Renal cortical epithelial cell (primary cell): ENCODE measurements at places on chromosomes 7 and 10. TPM values are rescaled to one million over a fixed set of nuclear protein-coding genes. Genes with fewer than 3 reads are reported as not detected.

Gene STAG3
- not detected in 2 replicates for total RNA-seq

Gene PTF1A
- total RNA-seq = not detected in 2 replicates

Gene GPR146
- 3.0 and 3.6 TPM in 2 replicates for total RNA-seq

Gene HKDC1
- total RNA-seq = 51.7 and 117 TPM in 2 replicates

Gene EBLN1
- not detected in 2 replicates for total RNA-seq

Gene RBP4
- total RNA-seq = 2.1 and 5.8 TPM in 2 replicates

Gene NFE2L3
- total RNA-seq = 49.2 and 94.1 TPM in 2 replicates

Gene SP8
- not detected in 2 replicates for total RNA-seq

Gene SDHAF3
- 6.4 and 11.6 TPM in 2 replicates for total RNA-seq

Gene ARMC3
- 1.1 and 1.4 TPM in 2 replicates for total RNA-seq

Gene PNLIPRP1
- total RNA-seq = not detected in 2 replicates

Gene OR6B1
- not detected in 2 replicates for total RNA-seq

Gene NEBL
- total RNA-seq = 3.3 and 25.9 TPM in 2 replicates

Gene PNLIP
- total RNA-seq = not detected in 2 replicates

Gene SPDYE8
- total RNA-seq = not detected in 2 replicates

Gene SPDYE9
- total RNA-seq = not detected in 2 replicates

Gene TMEM196
- 0.17 and 1.2 TPM in 2 replicates for total RNA-seq

Gene PRDX3
- total RNA-seq = 361 and 404 TPM in 2 replicates

Gene GIMAP6
- total RNA-seq = 0.15 and 0.35 TPM in 2 replicates

Gene FAM24A
- total RNA-seq = not detected in 2 replicates

Gene PCLO
- total RNA-seq = 0.35 and 5.2 TPM in 2 replicates

Gene LIPN
- not detected in 2 replicates for total RNA-seq

Gene MACC1
- total RNA-seq = 25.4 and 198 TPM in 2 replicates

Gene DDC
- 2.7 TPM in 1 of 2 replicates, not detected in the other for total RNA-seq

Gene EXOC6
- 11.0 and 12.5 TPM in 2 replicates for total RNA-seq

Gene HGF
- total RNA-seq = 0.15 and 0.17 TPM in 2 replicates

Gene OR2A7
- 1.7 and 5.6 TPM in 2 replicates for total RNA-seq

Gene RASSF4
- 79.1 and 155 TPM in 2 replicates for total RNA-seq

Gene EPO
- not detected in 2 replicates for total RNA-seq
